ENCODE measurements at places on chromosomes 3 and 15.

DNA sequence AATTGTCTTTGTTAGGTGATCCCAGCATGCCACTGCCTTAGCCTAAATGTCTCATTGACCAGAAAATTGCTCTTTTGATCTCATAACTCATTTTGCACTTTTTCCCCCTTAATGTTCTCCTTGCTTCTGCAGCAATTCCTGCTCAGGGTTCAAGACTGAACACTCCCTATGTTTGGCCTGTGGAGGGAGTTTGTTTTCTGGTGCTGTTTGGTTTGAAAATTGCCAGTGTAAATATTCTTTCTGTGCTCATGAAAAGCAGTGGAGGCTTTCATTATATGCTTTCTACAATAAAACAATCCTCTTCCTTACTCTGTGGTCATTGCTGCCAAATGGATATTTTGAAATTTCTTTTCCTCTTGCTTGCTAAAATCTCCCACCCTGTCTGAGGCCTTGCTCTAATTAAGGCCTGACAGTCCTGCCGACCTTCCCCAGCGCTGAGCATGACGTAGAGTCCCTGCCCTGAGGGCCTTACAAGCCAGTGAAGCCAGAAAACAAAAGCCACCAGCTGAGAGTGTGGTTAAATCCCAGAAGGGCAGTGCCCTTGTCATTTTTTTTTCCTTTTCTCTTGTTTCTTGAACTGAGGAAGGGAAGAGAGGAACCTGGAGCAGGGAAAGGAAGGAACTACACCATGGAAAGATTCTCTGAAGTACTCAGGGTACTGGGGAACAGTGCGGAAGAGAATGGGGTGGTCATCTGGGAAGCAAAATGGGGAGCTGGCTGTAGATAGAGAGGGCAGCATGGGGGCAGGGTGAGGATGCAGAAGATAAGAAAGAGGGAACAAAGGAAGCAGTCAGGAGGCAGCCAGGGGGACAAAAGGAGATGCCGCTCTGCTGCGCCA is 24.8 kb downstream of the ZBTB38 start:
- DNase-seq = no peak

GRCh38 chr15:65377105-65377975 is 462 bp downstream of the IGDCC3 start:
- peak; percentile 11 for DNase-seq

DNA sequence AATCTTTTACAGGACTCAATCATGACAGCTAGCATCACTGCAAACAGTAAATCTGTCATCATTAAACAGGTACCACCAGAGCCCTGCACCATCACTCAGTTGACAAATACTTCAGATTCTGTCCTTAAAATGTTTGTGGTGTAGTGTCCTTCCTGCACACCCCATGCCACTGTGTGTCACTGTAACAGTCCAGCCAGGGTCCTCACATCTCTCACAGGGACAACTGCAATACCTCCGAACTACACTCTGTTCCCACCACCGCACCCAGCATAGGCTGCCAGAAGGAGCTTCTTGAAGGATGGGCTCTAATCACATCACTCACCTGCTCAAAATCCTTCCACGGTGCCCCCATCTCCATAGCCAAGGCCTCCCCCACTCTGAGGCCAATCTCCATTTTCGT is 90.2 kb upstream of the FGF12 start:
- DNase-seq = no peak

GRCh38 chr15:70036585-70037291 is 61.0 kb downstream of the TLE3 start:
- DNase-seq = no peak

- no peak for DNase-seq
Measured at GRCh38 chr3:187850258-187850921, 105.1 kb upstream of the BCL6 start.

- DNase-seq = no peak
Measured at GRCh38 chr3:169150343-169150742, 513.2 kb downstream of the MECOM start.

- DNase-seq = no peak
Measured at GRCh38 chr15:78985859-78986475, 41.1 kb upstream of the CTSH start.

DNA sequence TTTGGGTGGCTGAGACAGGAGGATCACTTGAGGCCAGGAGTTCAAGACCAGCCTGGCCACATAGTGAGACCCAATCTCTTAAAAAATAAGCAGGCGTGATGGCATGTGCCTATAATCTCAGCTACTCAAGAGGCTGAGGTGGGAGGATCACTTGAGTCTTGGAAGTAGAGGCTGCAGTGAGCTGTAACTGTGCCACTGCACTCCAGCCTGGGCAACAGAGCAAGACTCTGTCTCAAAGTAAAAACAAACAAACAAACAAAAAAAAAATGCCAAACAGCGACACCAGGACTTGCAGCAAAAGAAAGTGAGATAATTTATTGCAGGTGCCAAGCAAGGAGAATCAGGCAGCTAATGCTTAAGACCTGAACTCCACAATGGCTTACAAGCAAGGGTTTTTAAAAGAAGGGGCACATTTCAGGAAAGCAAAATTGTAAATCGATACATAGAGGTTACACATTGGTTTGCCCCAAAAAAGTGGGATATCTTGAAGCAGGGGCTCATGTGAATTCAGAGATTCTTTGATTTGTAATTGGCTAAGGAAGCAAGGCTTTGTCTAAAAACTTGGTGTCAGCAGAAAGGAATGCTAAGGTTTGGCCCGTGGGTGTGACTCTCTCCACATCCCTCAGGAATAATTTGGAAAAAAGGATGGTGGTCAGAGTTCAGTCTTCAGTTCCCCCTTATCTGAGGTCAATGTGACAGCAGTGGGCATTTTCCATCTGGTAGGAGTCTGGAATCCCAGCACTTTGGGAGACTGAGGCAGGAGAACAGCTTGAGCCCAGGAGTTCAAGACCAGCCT is 5.2 kb upstream of the MPI start:
- no peak for DNase-seq

Data from activated CD4-positive, alpha-beta T cell treated with anti-CD3 and anti-CD28 coated beads for 48 hours (primary cell).